ENCODE measurements at places on chromosomes 11 and 22. TPM values are rescaled to one million over a fixed set of nuclear protein-coding genes. Genes with fewer than 3 reads are reported as not detected.

GRCh38 chr11:108847298-108847990, 182.6 kb downstream of the DDX10 start:
- H3K27me3 ChIP-seq, result no peaks in the 10 kb centered on the region
- no peaks in the 10 kb centered on the region for H3K36me3 ChIP-seq
- H3K27ac ChIP-seq, result no peak overlapping the region
- DNase-seq, result no peak
- no peak overlapping the region for H3K4me3 ChIP-seq

GRCh38 chr11:30109774-30110173, 92.9 kb upstream of the KCNA4 start:
- H3K4me1 ChIP-seq, result no peaks in the 10 kb centered on the region
- DNase-seq, result no peak
- no peak overlapping the region for H3K27ac ChIP-seq
- H3K36me3 ChIP-seq, result no peaks in the 10 kb centered on the region
- H3K4me3 ChIP-seq, result no peak overlapping the region

- no peaks in the 10 kb centered on the region for H3K27me3 ChIP-seq
- H3K36me3 ChIP-seq, result no peaks in the 10 kb centered on the region
- no peak for DNase-seq
- H3K4me3 ChIP-seq, result no peak overlapping the region
- no peak overlapping the region for H3K27ac ChIP-seq
Measured at GRCh38 chr11:95148938-95149337, 59.3 kb downstream of the ENDOD1 start.

- no peaks in the 10 kb centered on the region for H3K27me3 ChIP-seq
- DNase-seq, result no peak
- no peak overlapping the region for H3K27ac ChIP-seq
- no peaks in the 10 kb centered on the region for H3K4me1 ChIP-seq
- no peaks in the 10 kb centered on the region for H3K36me3 ChIP-seq
Measured at GRCh38 chr11:15886866-15887265, 469.5 kb downstream of the SOX6 start.

DNA sequence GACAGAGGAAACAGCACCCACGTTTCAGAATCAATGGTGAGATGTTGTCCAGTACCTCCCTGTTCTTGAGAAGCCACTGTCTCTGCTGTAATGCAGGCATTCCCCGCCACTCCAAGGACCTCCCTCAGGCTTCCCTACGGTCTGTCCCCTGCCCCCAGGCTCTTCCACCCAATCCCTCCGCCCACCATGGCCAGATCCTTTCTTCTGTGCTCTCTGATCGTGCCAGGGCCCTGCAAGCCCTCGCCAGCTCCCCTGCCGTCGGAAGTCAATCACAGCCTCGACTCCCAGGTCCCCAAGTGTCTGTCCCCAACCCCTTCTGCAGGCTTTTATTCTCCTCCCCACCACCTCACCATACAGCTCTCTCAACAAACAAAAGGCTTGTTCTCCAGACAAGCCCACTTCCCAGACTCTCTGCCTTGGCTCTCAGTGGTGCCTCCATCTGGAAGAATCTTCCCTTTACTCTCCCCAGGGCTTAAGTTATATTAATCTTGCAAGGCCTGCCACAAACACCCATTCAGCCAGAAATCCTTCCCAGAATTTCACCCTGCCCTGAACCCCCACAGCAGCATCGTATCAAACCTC, 13.7 kb downstream of the SCN4B start:
- H3K4me3 ChIP-seq, result no peak overlapping the region
- DNase-seq, result no peak
- peaks cover 5% of the 10 kb centered on the region for H3K27me3 ChIP-seq
- no peaks in the 10 kb centered on the region for H3K4me1 ChIP-seq

Gene MRPL21
- 53.1 TPM for total RNA-seq

DNA sequence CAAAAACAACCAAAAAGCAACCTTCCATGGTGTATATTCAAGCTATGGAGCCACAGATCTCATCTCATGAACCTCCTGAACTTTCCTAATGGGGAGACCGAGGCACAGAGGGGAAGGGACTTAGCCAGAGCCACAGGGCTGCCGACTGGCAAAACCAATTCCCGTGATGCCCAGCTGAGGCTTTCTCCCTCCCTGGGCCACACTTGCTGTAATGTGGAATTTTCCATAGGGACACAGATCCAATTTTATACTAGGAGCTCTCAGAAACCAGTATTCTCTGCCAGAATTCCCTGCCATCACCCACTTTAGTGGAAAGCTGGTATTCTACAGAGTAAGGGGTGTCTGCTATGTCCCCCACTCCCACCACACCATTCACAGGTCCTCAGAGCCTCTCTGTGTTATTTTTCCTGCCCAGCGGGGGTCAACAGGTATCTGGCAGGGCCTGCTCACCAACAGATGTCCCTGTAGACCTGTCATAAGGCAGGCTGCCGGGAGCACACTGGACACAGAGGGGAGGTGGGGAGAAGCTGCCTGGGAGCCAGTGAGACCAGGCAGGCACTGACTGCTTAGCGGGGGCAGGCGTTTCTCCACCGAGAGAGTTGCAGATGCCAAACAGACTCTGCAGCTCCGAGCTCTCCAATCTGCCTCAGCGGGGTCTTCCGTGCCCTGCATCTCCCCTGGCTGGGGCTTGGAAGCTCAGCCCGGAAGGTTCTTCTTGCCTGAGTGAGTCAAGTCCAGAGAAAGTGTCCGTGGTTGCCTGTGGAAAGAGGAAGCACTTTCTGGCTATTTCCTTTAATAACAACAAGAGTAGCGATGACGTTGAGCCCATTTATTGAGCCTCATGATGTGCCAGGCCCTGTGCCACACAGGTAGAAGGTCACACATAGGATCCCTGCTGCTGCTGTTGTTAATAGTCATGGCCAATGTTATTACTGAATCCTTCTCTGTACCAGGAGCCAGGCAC, 26.3 kb downstream of the RPS6KA4 start:
- no peak overlapping the region for H3K27ac ChIP-seq
- no peaks in the 10 kb centered on the region for H3K4me1 ChIP-seq

- H3K4me3 ChIP-seq, result no peak overlapping the region
- no peaks in the 10 kb centered on the region for H3K27me3 ChIP-seq
- H3K4me1 ChIP-seq, result no peaks in the 10 kb centered on the region
- H3K36me3 ChIP-seq, result no peaks in the 10 kb centered on the region
Measured at GRCh38 chr22:37262346-37262745, 18.3 kb upstream of the RAC2 start.

Gene CSF2RB
- 7.1 TPM for total RNA-seq

DNA sequence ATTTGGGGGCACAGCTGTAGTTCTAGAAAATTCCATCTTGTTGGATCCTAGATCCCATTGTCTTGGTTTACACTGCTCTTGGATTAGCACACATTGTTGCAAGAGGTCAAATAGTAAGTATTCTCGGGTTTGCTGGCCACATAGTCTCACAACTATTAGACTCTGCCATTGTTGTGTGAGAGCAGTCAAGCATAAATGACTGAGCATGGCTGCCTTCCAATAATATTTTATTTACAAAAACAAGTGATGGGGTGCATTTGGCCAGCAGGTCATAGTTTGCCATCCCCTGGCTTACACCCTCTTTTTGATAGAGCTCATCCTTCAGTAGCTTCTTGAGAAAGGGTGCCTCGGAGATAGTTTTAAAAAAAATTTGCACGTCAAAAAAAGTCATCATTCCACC, 77.9 kb upstream of the ALX4 start:
- H3K27me3 ChIP-seq, result no peaks in the 10 kb centered on the region
- no peak overlapping the region for H3K4me3 ChIP-seq

DNA sequence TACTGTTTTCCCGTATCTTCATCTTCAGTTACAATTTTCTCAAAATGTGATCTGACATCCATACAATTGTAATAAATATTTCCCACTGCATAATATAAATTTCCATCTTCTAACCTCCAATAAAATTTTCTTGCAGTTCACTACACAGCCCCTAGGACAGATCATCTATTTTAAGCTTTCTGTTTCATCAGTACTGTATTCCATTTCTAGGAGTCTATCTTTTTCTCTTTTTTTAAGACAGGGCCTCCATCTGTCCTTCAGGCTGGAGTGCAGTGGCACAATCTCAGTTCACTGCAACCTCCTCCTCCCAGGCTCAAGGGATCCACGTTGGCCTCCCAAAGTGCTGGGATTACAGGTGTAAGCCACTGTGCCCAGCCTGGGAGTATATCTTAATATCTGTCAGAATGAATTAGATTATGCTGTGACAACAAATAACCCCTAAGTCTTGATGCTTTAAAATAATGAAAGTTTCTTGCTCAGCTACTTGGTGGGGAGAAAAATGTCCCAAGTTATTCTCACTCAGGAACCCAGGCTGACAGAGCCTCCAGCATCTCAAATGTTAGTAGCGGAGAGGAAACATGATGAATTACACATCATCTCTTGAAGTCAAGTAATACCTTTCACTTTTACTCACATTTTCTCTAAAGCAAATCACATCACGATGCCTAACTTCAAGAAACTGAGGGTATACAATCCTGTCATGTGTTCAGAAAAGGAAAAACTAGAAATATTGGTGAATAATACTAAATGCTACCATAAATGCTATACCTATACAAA, 92.2 kb downstream of the BUD13 start:
- H3K4me3 ChIP-seq, result no peak overlapping the region
- no peak overlapping the region for H3K27ac ChIP-seq
- no peaks in the 10 kb centered on the region for H3K27me3 ChIP-seq
- H3K4me1 ChIP-seq, result no peaks in the 10 kb centered on the region

All from thyroid gland (tissue), 4 donors.